Esophagus mucosa (tissue), 1 donor: ENCODE measurements at places on chromosomes 1 and 21.

DNA sequence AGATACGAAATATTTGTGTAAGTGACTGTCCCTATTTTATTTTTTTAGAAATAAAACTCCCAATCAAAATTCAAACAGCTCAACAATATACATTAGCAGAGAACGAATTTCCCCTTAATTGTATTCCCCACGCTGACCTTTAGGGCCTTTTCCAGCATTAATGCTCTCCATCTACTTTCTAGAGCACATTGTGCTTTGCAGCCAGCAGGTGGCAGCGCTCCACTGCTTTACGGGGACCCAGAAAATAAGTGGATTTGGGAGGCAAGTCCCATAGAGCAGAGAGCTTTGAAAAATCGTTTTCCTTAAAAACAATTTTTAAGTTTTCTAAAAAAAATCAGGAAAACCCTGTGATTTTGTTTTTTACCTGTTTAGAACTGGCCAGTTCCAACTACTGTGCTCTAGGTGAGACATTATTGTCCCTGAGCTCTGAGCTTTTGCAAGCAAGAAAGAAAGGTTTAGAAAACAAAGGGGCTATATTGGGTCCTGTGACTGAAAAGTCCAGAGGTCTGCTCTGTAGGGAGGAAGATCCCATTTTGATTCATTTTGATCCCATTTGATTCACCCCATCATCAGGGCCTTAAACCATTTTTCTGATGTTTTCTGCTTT lies 144.4 kb upstream of the ZNF644 start:
- peak; percentile 72 for ATAC-seq

- ATAC-seq = no peak
These were observed 84.6 kb downstream of the MAN1C1 start for GRCh38 chr1:25701030-25701785.

DNA sequence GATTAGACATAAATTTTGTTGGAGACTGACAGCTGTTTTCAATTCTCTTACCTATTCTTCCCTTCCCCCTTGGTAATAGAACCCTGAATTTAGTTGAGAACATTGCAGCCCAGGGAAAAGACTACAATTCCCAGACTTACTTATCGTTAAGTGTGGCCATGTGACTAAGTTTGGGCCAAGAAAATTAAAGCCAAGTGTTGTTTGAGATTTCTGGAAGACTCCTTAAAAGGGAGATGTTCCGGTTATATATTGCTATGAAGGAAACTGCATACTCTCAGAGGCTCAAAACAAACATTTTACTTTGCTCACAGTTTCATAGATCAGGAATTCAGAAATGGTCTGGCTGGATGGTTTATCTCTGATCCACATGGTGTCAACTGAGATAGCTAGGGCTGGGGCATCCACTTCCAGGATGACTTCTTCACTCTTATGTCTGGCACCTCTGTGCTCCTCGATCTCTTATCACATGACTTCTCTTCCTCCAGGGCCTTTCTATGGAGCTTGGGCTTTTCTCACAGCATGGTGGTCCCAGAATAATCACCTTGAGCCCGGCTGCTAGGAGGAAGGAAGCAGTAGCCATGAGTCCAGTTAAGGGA lies 22.4 kb upstream of the CD34 start:
- ATAC-seq = no peak

- ATAC-seq = no peak
These were observed 92.5 kb upstream of the KRTAP19-8 start for GRCh38 chr21:31130821-31131220.

GRCh38 chr1:207920444-207921021 lies 9.6 kb upstream of the CD34 start:
- no peak for ATAC-seq

GRCh38 chr21:27244776-27245175 lies 277.9 kb upstream of the ADAMTS5 start:
- no peak for ATAC-seq

DNA sequence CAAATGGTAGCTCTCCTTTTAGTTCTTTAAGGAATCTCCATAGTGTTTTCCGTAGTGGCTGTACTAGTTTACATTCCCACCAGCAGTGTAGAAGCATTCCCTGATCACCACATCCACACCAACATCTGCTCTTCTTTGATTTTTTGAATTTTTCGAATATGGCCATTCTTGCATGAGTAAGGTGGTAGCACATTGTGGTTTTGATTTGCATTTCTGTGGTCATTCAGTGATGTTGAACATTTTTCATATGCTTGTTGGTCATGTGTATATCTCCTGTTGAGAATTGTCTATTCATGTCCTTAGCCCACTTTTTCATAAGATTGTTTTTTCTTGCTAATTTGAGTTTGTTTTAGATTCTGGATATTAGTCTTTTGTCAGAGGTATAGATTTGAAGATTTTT lies 84.6 kb upstream of the B3GALT2 start:
- ATAC-seq = no peak

DNA sequence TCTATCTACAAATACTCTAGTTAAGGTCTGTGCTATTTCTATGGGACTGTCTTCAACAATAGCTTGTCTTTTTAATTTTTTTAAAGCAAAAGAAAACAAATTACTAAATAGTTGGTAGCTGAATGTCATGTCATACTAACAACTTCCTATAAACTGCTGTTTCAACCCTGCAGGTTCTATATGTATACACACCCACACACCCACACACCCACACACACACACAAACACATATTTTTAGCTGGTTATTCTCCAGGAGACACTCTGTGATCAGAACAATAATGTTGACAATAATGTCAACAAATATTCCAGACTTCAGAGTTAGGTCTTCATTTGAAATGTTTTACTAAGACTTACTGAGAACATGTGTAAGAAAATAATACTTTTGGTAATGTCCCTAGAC lies 66.7 kb downstream of the AK5 start:
- no peak for ATAC-seq

DNA sequence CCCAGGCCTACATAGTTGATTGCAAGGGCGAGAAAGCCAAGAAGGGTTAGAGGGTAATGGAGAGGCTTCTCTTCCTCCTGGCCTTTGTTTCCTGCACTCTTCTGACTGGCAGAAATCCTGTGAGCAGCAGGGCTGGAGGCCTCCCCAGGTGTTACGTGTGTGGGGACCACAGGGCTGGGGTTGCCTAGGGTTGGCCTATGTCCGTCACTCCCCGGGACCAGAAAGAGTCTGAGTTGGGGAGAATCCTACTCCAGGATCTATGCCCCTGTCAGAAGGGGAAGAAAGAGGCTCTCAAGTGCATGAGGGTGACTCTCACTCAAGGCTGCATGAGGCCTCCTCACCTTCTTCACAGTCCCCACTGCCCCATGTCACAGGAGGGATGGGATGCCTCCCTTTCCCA lies 38.5 kb downstream of the IGFN1 start:
- ATAC-seq = peak; percentile 15
